ENCODE measurements at places on chromosomes 4 and X.

GRCh38 chr4:87566276-87566675 lies 37.1 kb upstream of the SPARCL1 start:
- no peak for DNase-seq

- DNase-seq = no peak
These were observed 576.0 kb upstream of the PABPC4L start for GRCh38 chr4:134777606-134778005.

DNA sequence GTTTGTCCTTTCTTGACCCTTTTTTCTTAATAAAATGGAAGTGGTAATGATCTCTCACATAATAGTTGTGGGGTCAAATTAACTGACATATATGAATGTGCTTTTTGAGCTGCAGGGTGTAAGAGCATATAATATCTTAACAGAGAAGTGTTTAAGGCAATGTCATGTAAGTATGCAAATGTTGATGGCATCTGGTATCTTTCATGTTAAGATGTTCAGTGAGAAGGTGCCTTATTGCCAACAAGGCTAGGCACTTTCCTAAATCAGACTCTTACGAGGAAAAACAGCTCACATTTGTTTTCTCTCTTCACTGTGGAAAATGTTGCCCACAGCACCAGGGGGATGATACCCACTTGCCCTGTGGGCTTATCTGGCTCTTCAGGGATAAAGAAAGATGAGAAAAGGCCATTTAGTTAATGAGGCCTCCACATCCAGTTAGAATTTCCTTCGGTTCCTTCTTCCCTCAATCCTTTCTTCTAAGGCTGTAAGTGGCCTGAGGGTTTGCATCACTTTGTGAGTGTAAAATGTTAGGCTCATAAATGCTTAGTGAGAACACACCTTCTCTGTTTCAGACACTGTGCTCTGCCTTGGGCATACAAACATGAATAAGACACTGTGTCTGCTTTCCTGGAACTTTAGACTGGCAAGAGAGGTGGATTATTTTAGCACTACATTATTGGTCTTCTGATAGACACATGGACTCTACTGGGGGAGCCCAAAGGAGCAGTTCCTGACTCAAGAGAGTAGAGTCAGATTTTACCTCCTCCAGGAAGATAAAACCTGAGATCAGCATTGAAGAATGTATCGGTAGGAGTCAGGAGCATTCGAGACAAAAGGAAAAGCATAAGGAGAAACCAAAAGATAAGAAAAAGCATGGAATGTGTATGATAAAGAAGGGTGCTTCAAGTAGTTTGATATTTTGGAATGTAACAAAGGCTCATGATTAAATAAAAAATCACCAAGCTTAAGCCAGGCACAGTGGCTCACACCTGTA lies 135.5 kb downstream of the SOWAHB start:
- DNase-seq = no peak

DNA sequence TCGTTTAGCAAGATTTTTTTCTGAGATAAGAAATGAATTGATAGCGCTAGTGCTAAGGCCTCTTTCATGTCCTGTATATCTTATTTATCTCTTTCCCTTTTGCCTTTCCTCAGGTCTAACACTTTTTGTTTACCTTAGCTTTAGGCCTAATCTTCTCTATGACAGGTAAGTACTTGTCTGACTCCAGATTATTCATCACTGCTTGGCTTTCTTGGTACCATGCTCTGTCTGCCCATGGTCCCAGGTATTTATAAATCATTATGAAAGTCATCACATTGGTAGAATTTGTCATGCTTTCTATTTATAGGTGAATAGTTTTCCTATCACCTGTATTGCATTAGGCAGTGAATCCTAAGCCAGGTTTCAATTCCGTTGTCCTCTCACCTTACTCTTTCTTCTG lies 99.5 kb upstream of the CTSO start:
- DNase-seq = no peak

GRCh38 chrX:18964901-18965300 lies 19.0 kb downstream of the PHKA2 start:
- DNase-seq = no peak

GRCh38 chrX:46754036-46754435 lies 4.9 kb downstream of the SLC9A7 start:
- no peak for DNase-seq

GRCh38 chr4:34046580-34046979 lies 2197.7 kb downstream of the ARAP2 start:
- DNase-seq = no peak

DNA sequence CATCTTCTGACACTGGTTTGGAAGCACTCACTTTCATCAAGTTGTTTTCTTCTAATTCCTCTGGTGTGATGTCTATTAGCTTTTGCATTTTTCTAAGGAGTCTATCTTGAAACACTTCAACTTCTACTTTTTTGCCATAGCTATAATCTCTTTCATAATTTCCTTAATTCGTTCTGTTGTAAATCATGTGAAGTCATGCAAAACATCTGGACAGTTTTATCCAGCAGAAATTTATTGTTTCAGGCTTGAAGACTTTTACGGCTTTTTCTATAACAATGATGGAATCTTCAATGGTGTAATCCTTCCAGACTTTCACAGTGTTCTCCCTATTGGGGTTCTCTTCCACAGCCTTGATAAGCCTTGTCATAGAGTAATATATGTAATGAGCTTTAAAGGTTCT lies 74.9 kb upstream of the PABPC4L start:
- DNase-seq = no peak

DNA sequence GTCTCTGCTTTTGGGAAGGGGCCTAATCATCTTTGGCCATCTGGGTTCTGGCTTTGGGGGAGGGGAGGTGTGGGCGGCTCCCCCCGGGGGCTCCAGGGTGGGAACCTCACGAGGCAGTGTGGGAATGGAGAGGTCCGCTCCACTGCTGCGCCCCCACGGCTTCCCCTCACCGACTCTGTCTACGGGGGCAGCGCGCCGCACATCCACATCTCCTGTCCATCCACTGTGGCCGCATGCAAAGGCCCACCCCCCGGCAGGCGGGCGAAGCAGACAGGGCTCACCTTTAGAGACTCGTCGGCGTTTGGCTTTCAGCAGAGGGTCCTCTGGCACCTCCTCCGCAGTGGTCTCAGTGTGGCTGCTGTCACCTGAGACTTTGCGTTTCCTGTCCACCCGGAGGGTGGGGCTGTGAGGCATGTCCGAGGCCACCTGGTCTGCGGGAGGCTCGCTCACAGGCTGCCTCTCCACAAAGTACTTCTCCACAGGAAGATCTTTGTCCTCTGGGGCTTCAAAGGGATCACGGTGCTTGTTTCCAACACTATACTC lies 33.6 kb downstream of the BCOR start:
- DNase-seq = no peak

DNA sequence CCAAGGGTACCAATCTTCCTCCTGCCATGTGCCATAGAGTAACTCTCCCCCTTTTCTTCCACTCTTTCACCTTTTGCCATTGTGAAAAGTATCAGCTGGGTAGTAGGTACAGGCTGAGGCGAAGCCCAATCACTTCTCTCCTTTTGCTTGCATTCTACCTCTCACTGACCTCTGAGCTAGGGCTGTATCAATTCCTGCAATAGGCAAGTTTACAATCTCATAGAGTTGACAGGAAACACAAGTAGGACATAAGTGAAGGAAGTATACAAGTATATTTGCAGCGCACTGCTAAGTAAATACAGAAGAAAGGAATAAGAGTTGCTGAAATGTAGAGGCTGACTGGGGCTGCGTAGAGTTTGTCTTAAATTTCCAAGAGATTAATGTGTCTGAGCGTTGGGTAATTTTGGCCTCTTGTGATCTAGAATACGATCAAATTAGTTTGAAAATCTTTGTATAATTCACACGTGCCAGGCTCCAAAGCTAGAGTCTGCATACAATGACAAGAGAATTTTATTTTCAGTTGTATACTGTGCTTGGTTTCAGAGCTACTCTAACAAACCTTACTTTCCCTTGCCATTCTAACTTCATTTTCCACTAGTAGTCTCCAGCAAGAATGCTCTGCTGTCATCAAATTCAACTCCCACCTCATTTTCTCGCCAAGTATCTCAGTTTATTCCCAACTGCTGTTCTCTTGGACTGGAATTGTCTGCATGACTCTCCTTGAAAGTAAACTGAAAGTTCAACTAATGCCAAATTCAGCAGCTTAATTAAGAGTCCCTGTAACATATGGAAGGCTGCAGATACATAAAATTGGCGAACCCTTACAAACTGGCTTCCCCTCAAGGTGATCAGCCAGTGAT lies 90.3 kb downstream of the ATP11C start:
- no peak for DNase-seq

DNA sequence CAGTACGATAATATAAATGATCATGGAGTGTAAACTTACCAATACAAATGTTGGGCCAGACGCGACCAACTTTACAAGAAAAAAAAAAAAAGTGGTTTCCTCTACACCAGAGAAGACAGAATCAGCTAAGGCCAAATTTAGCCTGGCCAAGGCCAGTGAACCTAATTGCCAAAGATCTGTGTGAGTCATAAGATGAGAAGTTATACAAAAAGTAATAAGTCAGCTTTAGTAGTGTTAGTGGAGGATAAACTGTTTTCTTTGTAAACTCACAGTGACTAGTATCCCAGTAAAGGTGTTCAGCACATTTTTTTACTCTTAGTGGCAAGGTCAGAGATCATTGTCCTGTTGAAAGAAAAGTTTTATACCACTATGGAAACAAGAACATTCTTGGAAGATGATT lies 531.4 kb upstream of the TECRL start:
- no peak for DNase-seq

Data from CD4-positive, alpha-beta T cell treated with Interleukin-1 beta for 1 hour (primary cell).